ENCODE measurements at places on chromosomes 1 and 21.
A peak's percentile ranks its signal among the peaks of the same experiment; 100 is the strongest.

DNA sequence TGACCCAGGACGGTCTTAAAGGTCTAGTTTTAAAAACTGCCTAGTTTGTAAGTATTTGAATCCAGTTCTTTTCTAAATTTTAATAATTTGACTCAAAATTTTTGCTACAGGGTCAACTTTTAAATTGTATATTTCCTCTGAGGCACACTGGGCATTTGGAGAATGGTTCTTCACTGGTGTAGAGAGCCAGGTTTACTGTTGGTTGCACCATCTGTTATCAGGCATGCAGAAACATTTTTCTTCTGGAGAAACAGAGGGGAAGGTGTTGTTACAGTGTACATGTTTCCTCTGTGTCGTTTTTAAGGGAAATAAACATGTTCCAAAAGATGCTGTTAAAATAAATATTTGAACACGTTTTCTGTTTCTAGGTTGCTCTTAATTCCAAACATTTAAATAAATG is 39.0 kb upstream of the RWDD3 start:
- no peak for DNase-seq

- no peak for DNase-seq
These were observed 12.5 kb upstream of the WNT2B start for GRCh38 chr1:112496290-112496689.

DNA sequence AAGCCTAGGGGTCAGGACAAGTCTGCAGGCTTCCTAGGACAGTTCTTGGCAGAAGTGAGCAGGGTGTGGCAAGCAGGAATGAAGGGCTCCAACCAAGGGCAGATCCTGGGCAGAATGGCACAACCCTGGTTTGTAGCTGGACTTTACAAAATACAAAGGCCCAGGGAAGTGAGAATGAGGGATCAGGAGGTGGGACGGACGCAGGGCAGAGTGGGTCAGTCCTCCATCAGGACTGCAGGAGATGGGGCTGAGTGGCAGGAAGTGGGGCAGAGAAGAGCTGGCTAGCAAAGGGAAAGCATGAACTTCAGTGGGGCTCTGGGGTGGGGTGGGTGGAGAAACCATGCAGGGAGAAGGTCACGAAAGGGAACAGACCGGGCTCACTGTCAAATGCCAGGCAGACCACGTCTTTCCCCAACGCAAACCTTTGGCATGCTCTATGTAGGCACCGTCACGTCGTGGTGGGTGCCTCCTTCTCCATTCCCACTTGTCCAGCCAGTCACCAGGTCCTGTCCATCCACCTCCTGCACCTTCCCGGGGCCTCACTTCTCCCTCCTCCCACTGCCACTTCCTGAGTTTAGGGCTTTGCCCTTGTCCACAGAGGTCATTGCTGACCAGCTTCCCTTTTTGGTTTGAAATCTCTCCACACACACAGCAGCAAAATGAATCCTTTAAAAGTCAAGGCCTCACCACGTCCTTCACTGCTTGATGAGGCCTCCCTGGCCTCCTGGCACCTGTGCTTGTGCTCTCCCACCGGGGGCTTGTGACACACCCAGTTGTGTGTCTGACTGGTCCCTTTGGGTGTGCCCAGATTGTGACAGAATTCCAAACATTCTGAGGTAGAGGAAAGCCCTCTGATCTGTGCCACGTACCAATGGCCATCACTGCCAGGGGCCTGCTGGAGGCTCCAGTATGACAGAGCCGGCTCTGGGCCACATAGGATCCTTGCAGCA is 8.7 kb upstream of the CLDN19 start:
- no peak for DNase-seq

DNA sequence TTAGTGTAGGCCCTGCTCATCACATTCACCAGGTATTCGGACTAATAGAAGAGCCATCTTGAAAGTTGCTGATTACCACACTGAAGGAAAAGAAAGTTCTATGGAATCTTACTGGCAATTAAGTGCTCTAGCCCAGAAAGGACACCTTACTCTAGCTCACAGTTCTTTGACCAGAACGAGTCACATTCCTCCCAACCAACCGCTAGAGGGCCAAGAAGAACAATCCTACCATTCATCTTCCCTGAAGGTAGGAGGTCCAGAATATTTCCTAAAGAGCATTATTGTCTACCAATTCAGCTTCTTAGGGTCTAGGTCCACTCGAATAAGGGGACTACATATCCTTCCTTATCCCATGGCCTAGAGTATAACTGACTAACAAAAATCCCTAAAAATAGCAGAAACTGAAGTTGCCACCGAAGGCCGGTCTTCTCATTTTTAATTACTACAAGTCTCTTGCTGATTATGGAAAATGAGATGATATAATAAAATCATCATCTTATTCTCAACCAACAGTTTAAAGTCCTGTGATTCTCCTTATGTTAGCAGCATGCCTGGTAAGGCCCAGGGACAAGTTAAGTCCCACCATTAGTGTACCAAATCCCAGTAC is 2.7 kb upstream of the FMO1 start:
- DNase-seq: peak; percentile 51

GRCh38 chr21:33300701-33301631 is 23.8 kb upstream of the IFNAR1 start:
- DNase-seq: peak; percentile 7

- DNase-seq: no peak
These were observed 133.7 kb downstream of the SMYD2 start for GRCh38 chr1:214414691-214415090.

DNA sequence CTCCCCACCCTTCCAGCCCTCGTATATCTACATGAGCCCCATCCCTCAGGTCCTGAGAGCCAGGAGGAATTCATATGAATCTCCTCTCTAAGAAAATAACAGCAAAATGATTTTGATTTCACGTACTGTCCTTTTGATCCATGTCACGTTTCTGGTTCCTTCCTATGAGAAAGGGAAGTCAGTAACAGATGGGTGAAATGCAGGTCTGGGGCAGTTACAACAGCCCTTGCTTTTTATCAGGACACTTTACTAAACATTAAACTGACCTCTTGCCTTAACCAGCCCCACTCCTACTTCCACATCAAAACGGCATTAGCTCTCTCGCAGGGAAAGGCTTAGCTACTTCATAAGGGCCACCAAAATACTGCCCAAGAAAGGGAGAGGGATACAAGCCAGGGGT is 59.0 kb downstream of the SPATA46 start:
- no peak for DNase-seq

DNA sequence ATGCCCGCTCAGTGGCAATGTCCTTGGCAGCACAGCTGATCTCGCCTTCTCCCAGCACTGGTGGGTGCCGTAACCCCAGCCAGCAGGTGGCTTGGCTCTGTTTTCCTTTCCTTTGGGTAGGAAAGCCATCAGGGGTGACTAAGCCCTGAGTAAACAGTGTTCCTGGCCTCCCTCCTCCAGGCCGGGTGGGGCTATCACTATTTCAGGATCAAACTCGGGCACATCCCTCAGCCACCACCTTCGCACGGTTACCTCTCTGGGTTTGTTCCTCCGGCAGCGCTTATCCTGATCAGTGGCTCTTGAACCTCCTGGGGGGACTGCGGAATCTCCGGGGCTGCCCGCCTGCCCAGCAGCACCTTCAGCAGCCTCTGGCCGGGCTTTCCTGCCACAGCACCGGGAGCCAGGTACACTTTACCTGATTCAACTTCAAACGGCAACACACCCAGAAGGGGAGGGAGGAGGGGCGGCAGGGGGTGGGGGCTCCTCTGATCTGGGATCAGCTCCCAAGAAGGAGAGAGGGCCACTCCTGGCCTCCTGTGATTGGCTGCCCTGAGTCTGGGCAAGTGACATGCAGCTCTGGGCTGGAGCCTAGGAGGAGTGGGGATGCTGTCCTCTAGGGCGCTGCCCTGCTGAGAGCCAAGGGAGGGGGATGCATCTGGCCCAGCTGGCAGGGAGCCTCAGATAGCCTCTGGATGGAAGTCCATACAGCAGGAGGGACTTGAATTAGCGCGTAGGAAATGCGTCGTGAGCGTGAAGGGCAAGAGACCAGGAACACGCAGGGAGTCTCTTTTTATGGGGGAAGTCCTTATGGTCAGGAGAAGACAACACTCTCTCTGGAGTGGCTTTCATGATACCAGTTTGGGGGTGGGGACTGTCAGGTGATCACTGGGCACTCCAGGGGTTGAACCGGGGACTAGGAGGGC is at the start of gene ASCL5:
ASCL5 (minus strand) TSS at position 353 of the 923 bp plus-strand sequence. CDS start 11,812 bp downstream, outside the sequence.
- DNase-seq: no peak

GRCh38 chr21:41241341-41241740 is 73.4 kb downstream of the BACE2 start:
- DNase-seq: no peak

GRCh38 chr1:70667494-70668170 is 256.6 kb downstream of the CTH start:
- no peak for DNase-seq

GRCh38 chr1:65691152-65691900 is 101.4 kb upstream of the PDE4B start:
- DNase-seq: no peak

All from foreskin melanocyte (primary cell).